ENCODE measurements at places on chromosomes 16 and 17.
A peak's percentile ranks its signal among the peaks of the same experiment; 100 is the strongest.

- no peak for DNase-seq
Observed at GRCh38 chr17:80491478-80492342, 15.3 kb upstream of the NPTX1 start.

DNA sequence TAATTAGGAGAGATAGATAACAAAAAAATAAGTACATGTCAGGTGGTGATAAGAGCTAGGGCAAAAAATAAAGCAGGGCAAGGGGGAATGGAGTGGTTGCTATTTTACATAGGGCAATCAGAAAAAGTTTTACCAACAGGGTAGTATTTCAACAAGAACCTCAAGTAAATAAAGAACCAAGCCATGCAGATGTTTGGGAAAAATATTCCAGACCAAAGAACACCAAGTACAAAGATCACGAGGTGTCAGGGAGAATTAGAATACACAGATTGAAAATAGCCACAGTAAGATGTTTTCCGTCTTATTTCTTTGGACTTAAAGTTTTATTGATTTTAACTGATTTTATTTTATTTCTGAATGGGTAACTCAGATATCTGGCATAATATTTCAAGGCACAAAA lies 11.1 kb downstream of the SYNRG start:
- DNase-seq, result no peak

DNA sequence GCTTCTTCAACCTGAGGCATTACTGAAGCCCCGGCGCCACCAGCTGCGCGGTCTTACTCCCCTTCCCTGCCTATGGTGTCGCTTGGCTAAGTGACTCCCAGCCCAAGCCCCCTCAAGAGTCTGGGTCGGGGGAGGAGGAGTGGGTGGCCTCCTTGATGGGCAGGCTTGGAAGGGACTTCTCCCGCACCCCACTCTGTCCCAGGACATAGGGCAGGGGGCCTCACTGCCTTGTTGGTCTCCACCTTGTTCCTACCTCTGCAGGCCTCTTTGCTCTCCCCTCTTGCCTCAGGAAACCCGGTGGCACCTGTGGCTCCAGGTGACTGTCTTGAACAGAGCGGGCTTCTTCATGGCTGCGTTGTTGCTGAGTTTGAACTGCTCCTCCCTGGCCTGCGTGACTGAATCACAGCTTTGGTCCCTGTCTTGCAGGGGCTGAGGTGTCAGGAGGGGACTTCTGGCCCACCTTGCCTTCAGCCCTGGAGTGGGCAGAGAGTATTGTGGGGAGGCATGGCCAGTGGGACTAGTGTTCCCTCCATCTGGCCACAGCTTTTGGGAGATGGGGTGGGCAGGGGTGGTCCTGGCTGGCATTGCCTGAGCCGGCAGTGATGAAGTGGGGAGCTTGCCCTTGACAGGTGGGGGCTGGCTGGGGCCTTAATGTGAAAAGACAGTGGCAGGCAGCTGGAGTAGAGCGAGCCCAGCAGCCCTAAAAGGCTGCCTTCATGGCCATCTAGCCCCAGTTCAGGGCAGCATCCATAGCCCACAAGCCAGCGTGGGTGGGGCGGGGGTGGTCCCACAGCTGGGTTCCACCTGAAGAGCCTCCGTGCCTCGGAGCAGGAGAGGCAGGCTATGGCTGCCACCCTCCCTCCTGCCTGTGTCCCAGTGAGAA lies 7.3 kb downstream of the CBX2 start:
- no peak for DNase-seq

GRCh38 chr17:76408037-76408849 lies 23.8 kb downstream of the SPHK1 start:
- DNase-seq, result no peak

GRCh38 chr16:66848172-66848571 lies 4.0 kb downstream of the CA7 start:
- DNase-seq, result no peak

GRCh38 chr16:85327731-85328675 lies 215.7 kb upstream of the CIBAR2 start:
- no peak for DNase-seq

GRCh38 chr16:78094166-78094565 lies 5.3 kb upstream of the WWOX start:
- DNase-seq, result no peak

DNA sequence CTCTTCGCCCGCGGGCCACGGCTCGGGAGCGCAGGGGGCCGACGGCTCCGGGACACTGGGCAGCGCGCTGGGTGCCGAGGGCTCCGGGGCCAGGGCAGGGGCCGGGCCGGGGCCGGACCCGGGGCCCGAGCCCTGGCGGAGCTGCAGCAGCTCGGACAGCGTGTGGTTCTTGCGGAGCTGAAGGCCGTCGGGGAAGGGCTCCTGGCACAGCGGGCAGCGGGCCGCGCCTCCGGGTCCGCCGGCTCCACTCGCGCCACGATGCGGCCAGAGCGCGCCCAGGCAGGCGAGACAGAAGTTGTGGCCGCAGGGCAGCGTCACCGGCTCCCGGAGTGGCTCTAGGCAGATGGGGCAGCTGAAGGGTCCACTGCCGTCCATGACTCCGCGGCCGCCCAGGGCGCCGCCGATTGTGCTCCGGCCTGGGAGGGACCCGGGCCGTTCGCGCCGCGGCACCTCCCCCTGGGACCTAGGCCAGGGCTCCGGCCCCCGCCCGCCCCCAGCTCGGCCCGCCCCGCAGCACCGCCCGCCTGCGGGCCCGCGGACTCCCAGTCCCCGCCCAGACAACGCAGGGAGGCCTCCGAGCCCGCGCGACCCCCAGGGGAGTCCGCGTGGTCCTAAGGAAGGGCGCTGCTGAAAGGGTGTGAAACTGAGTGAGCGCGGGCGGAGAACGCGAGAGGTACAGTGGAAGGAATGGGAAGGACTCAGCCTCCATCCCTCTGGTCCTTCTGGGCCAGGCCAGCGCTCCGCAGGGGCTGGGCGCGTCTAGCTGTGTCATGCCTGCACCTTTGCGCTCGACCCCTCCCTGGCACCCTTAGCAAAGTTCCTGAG lies at the start of gene TRIM47:
TRIM47 (minus strand) TSS at position 408 of the 825 bp plus-strand sequence; CDS start at position 375, 33 bp downstream.
- no peak for DNase-seq

GRCh38 chr17:47708864-47709541 lies 15.0 kb downstream of the TBKBP1 start:
- DNase-seq, result no peak

DNA sequence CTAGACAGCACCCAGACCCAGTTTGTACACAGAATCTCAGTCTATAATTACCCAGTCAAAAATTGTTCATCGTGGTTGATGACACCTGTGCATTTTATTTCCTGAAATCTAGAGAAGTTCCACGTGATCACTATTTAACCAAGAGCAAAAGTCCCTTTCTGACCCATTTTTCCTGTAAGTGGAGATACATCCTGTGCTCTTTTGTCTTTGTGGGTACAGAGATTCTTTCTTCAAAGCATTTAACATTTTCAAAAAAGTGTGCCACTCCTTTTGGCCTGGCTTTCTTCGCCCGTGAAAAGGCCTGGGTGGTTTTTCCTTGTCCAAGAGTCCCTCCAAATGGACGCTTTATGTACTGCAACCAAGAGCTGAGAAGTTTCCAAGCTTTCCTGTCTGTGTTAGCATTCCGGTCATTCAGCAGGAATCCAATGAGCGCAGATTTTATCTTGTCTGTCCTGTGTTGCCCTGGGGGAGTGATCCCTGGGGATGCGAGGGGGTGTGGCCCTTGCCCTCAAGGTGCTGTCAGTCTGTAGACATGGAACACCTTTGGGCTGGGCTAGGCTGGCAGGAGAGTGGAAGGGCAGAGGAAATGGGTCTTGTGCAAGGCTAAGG lies 161.1 kb upstream of the CACNG5 start:
- no peak for DNase-seq

GRCh38 chr16:15899538-15900100 lies 11.2 kb upstream of the CEP20 start:
- DNase-seq, result no peak

- DNase-seq, result no peak
Observed at GRCh38 chr17:9166788-9167187, 145.5 kb downstream of the NTN1 start.

GRCh38 chr16:30875871-30876801 lies 17.7 kb downstream of the BCL7C start:
- no peak for DNase-seq

- DNase-seq, result no peak
Observed at GRCh38 chr16:23105309-23105708, 43.9 kb downstream of the USP31 start.

- DNase-seq, result no peak
Observed at GRCh38 chr17:73855720-73856333, 211.6 kb upstream of the SDK2 start.

DNA sequence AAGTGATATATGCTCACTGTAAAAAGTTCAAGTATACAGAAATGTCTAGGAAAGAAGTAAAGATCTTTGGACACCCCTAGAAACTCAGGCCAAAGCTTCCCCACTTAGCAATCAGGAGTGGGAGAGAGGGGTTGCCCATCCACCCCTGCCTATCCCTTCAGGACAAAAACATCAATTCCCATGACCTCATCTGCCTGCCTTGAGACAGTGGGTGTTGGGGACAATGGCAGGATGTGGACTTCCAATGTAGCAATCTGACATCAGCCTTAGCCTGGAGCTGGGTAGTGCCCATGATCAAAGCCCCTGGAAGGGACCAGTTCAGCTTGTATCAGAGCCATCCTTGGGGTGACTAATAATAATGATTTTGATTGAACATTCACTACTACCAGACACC lies 18.1 kb downstream of the ITPRIPL2 start:
- no peak for DNase-seq

- no peak for DNase-seq
Observed at GRCh38 chr16:73186752-73187601, 139.0 kb upstream of the ZFHX3 start.

GRCh38 chr17:10631048-10631700 lies 25.9 kb downstream of the MYH3 start:
- no peak for DNase-seq

GRCh38 chr17:27541301-27542023 lies 85.2 kb downstream of the KSR1 start:
- DNase-seq, result no peak

GRCh38 chr16:72469932-72470331 lies 298.0 kb upstream of the PMFBP1 start:
- no peak for DNase-seq

- DNase-seq, result no peak
Observed at GRCh38 chr17:40346765-40347158, 17.8 kb downstream of the GJD3 start.

DNA sequence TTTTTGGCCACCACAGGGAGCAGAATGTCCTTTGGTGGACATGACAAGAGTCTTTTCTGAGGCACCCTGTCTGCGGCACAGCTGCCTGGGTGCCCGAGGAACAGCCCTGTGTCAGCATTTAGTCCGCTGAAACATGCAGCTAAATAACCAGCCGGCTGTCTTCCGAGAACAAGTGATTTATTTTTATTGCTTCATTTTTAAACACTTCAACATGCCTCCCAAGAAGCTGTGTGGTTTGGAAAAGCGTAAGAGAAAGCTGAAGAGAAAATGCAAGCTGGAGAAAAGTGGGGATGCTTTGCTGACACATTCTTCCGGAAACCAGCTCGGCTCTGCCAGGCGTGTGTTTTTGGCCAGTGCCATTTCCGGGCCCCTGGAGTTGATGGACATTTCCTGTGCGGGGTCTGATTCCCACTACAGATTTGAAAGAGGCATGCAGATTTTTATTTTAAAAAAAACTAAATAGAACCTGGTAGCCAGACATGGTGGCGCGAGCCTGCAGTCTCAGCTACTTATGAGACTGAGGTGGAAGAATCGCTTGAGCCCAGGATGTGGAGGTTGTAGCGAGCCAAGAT lies 94.7 kb downstream of the SEC14L1 start:
- no peak for DNase-seq

DNA sequence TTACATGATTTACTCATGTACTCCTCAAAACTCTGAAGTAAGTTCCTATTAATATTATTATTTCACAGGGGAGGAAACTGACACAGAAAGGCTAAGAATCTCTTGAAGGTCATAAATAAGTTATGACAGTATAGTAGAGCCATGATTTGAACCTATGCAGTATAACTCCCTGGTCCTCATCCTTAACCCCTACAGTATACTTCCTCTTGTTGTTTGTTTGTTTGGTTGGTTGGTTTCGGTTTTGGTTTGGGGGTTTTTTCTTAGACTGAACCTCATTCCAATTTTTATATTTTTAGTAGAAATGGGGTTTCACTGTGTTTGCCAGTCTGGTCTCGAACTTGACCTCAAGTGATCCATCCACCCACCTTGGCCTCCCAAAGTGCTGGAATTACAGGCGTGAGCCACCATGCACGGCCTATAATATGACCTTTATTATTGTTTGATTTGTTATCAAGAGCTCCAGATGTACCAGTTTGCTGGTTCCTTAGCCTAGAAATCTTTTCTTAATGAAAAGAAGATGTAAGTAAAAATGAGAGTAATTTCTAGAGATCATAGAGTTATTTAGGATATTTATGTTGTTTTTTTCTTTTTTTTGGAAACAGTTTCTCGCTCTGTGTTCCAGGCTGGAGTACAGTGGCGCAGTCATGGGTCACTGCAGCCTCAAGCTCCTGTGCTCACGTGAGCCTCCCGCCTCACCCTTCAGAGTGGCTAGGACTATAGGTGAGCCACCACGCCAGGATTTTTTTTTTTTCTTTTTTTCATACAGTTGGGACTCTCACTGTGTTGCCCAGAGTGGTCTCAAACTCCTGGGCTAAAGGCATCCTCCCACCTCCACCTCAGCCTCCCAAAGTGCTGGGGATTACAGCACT lies 4.8 kb downstream of the PRR11 start:
- DNase-seq, result no peak

- DNase-seq, result peak; percentile 32
Observed at GRCh38 chr17:78748730-78749317, 33.2 kb downstream of the CYTH1 start.

GRCh38 chr17:11953924-11954323 lies 43.4 kb downstream of the ZNF18 start:
- no peak for DNase-seq

- DNase-seq, result no peak
Observed at GRCh38 chr16:56279132-56279531, 87.8 kb downstream of the GNAO1 start.

GRCh38 chr16:67169642-67170167 lies 633 bp upstream of the NOL3 start:
- no peak for DNase-seq

DNA sequence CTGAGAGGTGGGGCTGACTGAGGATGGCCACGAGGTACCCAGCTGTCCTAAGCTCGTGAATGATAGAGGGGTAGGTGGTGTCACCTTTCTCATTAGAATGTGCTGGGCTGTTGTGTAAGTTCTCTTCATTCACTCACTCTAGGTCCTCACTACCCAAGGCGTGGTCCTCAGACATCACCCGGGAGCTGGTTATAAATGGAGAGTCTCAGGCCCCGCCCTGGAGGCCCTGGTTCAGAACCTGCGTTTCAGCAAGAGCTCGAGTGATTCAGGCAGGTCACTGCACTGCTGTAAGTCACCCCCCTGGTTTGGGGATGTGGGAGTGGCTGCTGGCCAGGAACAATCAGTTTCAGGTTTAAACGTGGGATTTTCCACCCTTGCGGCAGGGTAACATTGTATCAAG lies 139.8 kb downstream of the FOXL1 start:
- no peak for DNase-seq

- DNase-seq, result no peak
Observed at GRCh38 chr16:88610909-88611812, 27.2 kb upstream of the IL17C start.

All from esophagus squamous epithelium (tissue), 5 donors.